ENCODE measurements at places on chromosomes 7 and 10.
A peak's percentile ranks its signal among the peaks of the same experiment; 100 is the strongest.

- DNase-seq = no peak
Measured at GRCh38 chr10:32379318-32379949, 32.5 kb upstream of the EPC1 start.

DNA sequence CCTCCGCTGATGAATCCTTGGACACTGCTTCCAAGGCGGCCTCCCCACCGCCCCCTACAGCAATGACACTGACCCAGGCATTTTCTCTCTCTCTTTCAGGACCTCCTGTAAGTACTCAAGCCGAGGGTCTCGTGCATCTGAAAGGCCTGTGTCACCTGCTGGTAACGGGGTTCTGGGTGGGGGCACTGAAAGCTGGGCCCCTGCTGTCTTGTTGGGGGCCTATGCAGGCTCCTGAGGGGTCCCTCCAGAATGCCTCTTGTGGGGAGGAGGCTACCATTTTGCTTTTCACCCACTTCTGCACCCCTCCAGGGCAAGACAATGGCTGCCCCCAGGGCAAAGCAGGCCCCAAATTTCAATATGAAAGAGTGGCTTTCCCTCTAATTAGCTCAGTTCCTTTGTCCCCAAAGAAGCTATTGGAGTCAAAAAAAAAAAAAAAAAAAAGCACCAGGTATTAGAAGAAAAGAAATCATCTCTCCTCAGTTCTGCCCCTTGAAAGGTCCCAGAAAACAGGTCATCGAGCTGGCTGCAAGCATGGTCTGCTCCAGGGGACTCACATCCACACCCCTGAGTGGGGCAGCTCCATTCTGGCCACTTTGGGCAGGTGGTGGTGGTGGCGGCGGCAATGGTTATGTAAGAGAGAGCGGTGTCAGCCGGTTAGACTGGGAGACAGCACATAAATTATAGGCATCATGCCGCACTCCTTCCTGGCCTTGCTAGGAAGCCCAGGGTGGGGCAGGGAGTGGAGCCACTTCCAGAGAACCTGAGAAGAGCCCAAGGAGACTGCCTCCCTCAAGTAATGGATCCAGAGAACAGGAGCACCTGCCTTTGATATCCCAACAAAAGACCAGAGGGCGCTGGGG, 66.2 kb downstream of the COL13A1 start:
- no peak for DNase-seq

GRCh38 chr10:133257489-133258065, 19.1 kb downstream of the ADAM8 start:
- DNase-seq = peak; percentile 74

DNA sequence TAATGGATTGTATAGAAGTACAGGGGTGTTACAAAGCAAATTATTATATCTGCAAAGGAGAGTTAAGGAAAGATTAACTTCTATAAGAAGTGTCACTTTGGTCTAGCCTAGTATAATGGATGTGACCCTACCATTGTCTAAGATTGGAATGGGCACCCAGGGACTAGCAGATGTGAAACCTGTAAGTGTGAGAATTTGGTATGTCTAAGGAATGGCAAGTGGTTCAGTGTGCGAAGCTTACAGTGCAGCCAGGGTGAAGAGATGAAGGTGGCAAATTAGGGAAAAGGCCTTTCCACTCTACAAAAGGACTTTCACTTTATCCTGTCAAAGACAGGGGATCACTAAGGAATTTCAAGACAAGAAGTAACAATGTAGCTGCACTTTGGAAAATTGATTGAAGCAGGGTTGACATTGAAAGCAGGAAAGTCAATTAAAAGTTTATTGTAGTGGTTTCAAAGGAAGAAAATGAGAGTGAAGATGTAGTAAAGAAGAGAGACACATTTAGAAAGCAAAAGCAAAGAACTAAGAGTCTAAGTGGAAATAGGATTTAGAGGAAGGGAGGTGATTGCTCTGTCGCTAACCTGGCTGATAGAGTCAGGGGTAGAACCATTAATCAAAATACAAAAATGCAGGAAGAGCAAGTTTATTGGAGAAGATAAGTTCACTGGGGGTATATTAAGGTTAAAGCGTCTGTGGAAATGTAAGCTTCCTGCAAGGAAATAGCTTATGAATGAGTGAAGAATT, 47.4 kb downstream of the KCND2 start:
- DNase-seq = no peak

DNA sequence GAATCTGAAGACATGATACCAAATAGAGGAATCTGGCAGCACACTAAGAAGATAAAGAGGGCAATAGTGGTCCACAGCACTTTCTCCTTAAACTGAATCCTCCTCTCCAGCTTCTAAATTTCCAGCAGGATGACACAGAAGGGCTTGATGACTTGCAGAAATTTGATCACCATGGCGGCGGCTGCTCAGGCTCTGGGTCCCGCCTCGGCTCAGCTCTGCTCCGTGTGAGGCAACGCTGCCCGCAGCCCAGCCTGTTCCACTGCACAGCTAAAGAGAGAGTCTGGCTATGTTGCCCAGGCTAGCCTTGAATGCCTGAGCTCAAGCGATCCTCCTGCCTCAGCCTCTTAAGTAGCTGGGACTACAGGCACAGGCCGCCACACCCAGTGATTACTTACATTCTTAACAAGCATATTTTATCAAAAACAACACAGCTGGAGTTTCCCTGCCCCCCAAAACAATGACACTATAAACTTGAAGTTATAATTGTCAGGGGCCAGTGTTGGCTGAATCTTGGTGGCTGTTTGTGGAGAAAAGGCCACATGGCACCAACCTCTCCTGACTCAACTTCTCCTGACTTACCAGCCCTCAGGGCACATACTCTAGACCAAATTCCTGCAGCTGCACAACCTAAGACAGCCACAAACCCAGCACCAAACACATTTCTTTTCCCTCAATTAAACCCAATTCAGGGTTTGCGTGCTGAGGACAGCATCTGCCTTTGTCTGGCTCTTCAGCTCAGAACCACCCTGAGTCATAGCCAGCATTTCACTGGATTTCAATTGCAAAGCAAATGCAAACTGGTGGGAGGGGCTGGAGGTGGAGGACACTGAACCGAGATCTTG, 11.6 kb upstream of the TNPO3 start:
- no peak for DNase-seq

DNA sequence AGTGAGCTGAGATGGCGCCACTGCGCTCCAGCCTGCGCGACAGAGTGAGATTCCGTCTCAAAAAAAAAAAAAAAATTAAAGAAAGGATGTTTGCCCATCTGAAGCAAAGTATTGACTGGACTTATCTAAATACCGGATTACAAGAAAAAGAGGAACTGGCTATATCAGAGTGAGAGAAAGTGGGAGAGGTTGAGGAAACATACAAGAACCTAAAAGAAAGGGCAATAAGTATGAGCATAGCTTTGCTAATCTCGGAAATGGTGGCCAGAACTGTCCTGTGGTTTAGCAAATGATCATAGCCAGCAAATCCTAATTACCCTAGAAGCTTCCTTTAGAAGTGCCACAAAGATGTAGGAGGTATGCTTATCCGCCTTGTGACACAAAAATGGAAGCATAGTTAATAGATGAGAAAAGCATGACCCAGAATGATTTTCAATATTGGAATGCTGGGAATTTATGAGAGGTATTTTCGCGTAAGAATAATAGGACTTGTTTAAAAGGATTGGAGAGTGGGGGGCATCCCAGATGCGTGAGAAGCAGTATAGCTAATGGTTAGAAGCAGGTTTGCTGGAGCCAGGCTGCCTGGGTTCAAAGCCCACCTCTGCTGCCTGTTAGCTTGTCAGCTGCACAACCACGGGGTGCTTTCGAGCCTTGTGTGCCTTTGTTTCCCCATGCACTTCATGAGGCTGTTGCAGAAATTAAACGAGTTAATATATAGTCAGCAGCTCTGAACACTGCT, 1.2 kb upstream of the GTPBP4 start:
- DNase-seq = no peak

DNA sequence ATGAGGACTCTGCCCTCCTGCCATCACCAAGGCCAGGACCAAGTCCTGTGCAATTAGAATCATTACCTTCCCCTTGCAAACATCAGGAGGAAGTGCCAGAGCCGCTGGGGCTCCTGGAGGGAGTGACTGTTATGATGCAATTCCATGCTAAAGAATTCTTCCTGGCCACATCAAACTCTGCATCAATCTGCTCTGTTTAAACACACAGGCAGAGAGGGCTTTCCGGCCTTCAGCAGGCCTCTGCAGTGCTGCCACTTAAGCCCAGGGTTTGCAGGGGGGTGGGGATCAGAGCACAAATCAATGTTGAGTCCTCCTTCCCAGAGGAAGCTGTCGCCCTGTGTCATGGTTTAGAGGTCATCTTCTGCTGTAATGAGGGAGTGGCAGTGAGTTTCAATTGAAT, 58.1 kb downstream of the CTBP2 start:
- DNase-seq = no peak

DNA sequence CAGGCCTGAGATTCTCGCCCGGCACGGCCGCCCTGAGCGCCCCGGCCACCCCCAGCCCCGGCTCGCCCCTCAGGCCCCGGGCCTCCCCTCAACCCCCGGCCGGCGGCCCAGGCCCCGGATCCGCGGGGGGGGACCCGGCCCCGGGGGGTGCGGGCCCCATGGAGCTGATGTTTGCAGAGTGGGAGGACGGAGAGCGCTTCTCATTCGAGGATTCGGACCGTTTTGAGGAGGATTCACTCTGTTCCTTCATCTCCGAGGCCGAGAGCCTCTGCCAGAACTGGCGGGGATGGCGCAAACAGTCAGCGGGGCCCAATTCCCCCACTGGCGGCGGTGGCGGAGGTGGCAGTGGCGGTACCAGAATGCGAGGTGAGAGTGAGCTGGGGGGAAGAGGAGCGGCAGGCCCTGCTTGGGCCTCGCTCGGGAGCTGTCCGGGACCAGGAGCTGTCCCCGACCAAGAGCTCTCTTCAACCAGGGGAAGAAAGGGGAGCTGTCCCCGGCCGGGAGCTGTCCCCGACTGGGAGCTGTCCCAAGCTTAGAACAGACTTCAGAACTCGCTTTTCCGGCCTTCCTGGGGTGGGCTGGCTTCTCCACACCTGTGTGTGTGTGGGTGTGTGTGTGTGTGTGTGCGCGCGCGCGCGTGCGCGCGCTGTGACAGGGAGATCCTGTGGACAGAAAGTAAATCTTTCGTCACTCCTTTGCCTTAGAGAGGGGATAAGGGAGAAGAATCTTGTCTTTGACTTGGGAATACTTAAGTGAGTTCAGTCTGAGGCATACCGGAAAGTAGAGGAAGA, 510 bp downstream of the ZSWIM8 start:
- DNase-seq = no peak

- DNase-seq = no peak
Measured at GRCh38 chr10:103709341-103709920, 145.9 kb downstream of the SH3PXD2A start.

- DNase-seq = no peak
Measured at GRCh38 chr7:1015196-1016121, 28.9 kb upstream of the GPR146 start.

DNA sequence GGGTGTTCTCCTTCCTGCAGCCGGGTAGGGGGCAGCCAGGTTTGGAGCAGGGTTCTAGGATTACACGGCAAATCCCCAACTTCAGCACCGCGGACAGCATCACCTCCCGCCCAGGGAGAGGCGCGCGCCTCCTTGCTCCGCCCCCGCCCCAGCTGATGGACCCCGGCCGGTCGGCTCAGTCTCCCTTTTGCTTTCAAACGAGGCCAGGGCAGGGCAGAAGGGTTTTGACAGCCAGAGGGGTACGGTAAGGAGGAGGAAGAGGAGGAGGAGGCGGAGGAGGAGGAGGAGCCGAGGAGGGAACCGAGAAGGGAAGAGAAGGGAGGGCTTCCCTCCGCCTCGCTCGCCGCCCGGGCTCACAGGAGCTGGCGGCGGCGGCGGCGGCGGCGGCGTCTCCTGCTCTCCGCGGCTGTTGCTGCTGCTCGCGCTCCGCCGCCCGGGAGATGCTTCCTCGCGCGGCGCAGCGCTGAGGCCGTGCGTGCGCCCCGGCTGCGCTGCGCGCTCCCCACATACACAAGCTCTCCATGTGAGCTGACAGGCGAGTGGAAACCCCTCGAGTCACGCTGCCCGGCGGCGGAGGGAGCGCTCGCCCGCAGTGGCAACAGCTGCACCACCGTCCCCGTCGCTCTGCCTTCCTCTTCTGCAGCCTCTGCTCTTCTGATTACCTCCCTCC, 615 bp upstream of the CNTNAP2 start:
- DNase-seq = peak; percentile 61

DNA sequence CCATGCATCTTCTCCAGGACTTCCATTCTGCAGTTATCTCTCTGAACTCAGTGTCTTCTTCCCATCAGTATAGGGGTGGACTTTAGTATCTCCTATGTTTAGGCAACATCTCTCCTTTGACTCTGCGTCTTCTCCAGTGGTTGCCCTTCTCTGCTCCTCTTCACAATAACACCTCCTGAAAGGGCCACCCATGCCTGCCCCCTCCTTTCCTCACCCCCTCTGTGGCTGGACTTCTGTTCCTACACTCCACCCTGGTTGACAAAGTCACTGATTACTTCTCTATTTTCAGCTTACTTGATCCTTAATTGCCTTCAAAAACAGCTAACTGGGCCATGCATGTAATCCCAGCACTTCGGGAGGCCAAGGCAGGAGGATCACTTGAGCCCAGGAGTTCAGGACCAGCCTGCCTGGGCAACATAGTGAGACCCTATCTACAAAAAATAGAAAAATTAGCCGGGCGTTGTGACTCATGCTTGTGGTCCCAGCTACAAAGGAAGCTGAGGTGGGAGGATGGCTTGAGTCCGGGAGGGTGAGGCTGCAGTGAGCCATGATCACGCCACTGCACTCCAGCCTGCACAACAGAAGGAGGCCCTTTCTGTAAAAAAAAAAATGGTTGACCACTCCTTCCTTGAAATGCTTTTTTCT, 13.7 kb downstream of the SRGN start:
- DNase-seq = no peak

DNA sequence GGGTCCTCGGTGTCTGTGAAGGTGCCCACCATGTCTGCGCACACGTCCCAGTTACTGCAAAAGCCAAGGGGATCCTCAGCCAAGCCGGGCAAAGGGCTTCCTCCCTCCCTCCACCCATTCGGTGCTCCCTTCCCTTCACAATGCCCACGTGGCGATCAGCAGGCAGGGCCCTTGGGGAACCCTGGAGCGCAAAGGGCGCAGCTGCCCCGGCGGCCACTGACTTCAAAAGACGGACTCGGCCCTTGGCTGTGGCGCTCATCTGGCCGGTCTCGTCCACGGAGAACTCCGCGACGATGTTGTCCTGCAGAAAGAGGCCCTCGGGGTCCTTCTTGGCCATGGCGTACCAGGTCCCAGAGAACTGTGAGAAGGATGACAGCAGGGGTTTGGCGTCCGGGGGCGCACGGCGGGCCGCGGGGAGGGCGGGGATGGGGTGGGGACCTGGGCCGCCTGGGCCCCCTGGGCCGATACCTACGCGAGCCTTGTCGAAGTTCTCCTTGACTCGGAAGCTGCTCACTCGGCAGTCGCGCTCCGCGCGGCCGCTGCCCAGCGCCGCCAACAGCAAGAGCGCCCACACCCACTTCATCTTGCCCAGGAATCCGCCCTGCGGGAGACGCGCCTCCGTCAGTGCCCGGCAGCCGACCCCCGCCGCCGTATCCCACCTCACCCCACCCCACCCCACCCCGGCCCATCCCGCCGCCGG, 439 bp downstream of the RBP4 start:
- no peak for DNase-seq

- DNase-seq = no peak
Measured at GRCh38 chr10:82628373-82628772, 753.4 kb downstream of the NRG3 start.

GRCh38 chr10:84156768-84157167, 16.8 kb upstream of the GPR15LG start:
- DNase-seq = no peak

All from left ventricle myocardium inferior (tissue), 1 donor.